K562 (cell line): ENCODE measurements at places on chromosomes 5 and 9. TPM values are rescaled to one million over a fixed set of nuclear protein-coding genes. Genes with fewer than 3 reads are reported as not detected.

KCNN2 gene
- polyA plus RNA-seq, result not detected in 2 replicates

PAEP gene
- polyA plus RNA-seq, result 0.70 and 0.90 TPM in 2 replicates

DNA sequence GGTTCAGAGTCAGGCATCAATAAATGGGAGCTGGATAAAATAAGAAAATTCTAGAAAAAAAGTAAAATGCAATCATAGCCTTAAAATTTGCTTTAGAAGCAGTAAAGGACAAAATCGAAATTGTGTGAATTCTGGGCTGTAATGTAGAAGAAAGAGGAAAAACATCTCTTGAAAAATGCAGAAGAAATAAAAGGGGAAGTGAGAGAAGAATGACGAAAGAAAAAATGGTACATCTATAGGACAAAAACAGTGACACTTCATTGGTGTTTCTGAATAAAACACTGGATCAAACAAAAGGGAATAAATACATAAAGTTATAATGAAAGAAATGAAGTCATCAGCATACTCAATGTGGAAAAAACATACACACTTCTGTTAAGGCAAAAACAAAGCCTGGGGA, 642.3 kb downstream of the ACTL7B start:
- no peak overlapping the region for H3K4me3 ChIP-seq
- peaks cover 12% of the 10 kb centered on the region for H3K27me3 ChIP-seq
- DNase-seq, result no peak
- H3K36me3 ChIP-seq, result no peaks in the 10 kb centered on the region
- no peaks in the 10 kb centered on the region for H3K4me1 ChIP-seq

GRCh38 chr9:132592451-132592850, 10.0 kb downstream of the BARHL1 start:
- H3K36me3 ChIP-seq, result peaks cover 37% of the 10 kb centered on the region; the same call in 1 of the 3 replicates
- H3K4me1 ChIP-seq, result peaks cover under 1% of the 10 kb centered on the region; the same call in 1 of the 2 replicates
- no peak overlapping the region for H3K4me3 ChIP-seq
- H3K27me3 ChIP-seq, result no peaks in the 10 kb centered on the region

GRCh38 chr5:158869092-158869491, 230.6 kb downstream of the EBF1 start:
- no peaks in the 10 kb centered on the region for H3K36me3 ChIP-seq
- no peaks in the 10 kb centered on the region for H3K27me3 ChIP-seq
- no peaks in the 10 kb centered on the region for H3K4me1 ChIP-seq
- H3K4me3 ChIP-seq, result no peak overlapping the region
- no peak overlapping the region for H3K27ac ChIP-seq
- DNase-seq, result no peak
